ENCODE measurements at places on chromosomes 13 and 19.

DNA sequence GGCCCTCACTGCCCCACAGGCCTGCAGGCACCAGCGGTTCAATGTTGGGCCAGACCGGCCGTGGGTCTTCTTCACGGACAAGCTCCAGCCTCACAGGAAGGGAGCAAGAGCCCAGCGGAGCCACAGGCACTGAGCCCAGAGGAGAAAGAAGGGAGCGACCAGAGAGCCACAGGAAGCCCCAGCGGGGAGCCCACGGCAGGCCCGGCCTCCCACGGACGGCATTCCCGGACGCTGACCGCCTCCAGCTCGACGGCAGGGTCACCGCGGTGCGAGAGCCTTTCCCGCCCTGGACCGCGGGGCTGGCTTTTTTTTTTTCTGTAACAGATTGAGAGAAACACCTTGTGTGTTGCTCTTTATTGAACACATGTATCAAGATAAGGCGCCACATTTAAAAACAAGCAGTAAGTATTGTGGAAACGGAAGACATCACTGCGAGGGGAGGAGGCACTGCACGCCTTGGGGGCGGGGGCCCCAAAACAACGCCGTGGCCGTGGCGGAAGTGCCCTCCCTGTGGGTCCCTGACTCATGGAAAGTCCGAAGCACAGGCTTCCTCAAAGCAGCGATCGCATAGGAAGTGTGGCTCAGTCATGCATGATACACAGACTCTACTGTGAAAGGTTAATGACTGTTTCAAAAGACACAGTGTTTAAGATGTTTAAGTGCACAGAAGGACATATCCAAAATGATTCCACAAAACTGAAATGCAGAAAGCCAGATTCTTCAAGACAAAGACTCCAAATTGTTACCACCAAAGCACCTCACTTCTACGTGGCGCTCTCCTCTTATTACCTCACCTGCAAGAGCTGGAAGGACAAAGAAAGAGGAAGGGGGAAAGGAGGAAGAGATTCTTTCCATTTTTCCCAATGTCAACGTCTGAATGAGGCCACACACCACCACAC lies 3.5 kb downstream of the RASA3 start:
- DNase-seq = peak; percentile 43

DNA sequence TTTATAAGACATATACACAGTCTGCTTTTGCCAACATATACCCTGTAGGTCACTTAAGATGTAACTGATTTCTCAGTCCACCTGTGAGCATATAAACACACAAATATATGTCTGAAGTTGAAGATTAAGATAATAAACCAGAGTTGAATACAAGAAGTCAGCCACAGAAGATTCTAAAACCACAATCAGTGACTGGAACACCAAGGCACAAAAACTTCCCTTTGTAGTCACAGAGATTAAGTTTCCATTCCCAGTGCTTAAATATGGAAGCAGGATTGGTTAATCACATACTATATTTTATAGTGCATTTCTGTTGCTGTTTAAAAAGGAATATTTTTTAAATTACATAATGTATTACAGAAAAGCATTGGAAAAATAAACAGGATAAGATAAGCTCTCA lies 39.9 kb downstream of the MTMR6 start:
- no peak for DNase-seq

DNA sequence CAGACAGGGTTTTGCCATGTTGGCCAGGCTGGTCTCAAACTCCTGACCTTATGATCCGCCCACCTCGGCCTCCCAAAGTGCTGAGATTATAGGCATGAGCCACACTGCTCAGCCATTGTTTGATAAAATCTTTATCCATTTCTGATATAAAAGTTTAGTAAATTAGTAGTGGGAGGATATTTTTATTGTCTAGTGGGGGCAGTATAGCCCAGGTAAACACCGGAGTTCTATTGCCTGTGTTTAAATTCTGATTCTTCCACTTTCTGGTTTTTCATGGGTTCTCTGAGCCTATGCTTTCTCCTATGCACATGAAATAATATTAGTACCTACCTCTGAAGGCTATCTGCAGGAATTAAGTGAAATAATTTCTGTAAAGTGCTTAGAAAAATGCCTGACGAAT lies 20.1 kb upstream of the ARHGEF18 start:
- no peak for DNase-seq

DNA sequence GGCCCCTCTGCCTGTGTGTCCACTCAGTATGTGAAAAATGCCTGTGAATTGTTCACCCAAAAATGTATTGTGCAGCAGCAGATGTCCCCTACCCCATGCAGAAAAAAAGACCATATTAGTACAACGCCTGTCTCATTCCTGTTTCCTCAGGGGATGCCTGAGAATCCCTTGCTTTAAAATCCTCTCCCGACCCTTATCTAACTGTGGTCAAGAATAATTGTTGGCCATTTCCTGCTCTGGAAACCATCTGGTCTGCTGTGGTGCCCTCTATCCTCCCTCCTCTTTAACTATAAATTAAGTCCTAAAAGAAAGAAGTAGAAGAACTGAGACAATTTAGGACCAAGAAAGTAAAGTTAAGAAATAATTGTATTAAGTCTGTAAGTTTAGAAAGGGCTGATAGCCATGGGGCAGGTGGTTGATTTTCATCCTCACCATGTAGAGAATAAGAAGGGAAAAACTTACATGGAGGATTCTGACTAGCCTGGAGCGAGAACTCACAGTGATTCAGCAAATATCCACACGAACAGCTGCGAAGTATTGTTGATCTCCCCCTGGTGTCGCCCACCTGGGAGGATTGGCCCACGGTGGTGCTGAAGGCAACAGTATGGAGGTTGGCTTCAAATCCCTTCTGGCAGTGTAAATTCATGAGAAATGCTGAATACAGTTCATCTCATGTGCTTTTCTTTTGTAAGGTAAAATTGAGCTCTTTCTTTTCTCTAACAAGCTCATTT lies 85.6 kb downstream of the COL4A2 start:
- no peak for DNase-seq

- DNase-seq = peak; percentile 46
Observed at GRCh38 chr19:12786141-12786870, 5.0 kb upstream of the JUNB start.

DNA sequence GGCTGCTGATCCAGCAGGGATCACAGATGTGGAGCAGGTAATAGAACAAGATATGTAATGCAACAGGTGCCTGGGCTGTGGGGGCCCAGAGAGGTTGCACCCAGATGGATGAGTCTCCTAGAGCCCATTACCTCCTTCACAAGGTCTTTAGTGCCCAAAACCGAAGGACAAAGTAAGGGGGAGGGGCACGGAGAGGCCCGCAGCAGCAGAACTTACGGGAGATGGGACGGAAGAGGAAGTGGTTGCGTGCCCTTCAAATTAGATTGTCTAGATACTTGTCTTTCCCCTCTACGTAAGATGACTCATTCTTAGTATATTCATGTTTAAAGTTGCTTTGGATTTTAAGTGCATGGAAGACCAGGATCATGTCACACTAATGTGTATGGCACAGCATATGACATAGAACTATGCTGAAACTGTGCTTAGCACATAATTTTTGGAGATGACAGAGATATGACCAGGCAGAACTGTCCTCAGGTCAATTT lies 5.7 kb upstream of the MRPS31 start:
- no peak for DNase-seq

Data from right lung (tissue), 10 donors.